ENCODE measurements at places on chromosomes 3 and 15. TPM values are rescaled to one million over a fixed set of nuclear protein-coding genes. Genes with fewer than 3 reads are reported as not detected.

RFT1 gene
- polyA plus RNA-seq, result 8.3 TPM

MESP1 gene
- 0.33 TPM for polyA plus RNA-seq

- DNase-seq, result no peak
- H3K27me3 ChIP-seq, result no peaks in the 10 kb centered on the region
- H3K4me3 ChIP-seq, result no peak overlapping the region
- no peak overlapping the region for H3K27ac ChIP-seq
- H3K4me1 ChIP-seq, result no peaks in the 10 kb centered on the region
Observed at GRCh38 chr3:89948008-89948407, 840.6 kb downstream of the EPHA3 start.

DNA sequence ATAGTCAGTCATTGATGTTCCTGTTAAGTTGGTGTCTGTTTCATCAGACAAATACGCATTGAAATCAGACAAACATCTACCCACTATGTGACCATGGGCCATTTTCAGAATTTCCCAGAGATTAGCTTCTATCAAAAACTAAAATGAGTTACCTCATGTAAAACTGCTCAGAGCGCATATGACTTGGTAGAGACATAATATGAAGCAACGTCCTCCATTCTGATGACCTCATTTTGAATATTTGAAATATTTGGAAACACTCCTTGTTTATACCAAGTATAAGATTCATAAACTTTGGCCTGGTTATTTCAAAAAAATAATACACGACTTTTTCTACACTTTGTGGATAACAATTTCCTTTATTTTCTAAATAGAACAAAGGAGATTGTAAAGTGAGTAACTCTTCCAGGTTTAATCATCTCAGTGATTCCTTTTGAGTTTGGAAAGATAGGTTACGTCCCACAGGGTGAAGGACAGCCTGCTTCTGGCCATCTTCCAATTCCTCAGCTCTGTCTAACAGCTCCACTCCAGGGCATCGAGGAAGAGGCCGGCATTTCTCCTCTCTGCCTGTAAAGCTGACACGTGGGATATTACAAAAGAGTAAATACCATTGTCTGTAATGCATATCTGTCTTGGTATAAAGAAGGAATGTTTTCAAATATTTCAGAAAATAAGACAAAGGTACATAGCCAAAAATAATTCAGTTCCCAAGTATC is 122.6 kb downstream of the CADM2 start:
- no peaks in the 10 kb centered on the region for H3K4me1 ChIP-seq
- H3K36me3 ChIP-seq, result no peaks in the 10 kb centered on the region
- H3K27ac ChIP-seq, result no peak overlapping the region
- H3K4me3 ChIP-seq, result no peak overlapping the region

SSUH2 gene
- polyA plus RNA-seq, result 0.80 TPM

DNA sequence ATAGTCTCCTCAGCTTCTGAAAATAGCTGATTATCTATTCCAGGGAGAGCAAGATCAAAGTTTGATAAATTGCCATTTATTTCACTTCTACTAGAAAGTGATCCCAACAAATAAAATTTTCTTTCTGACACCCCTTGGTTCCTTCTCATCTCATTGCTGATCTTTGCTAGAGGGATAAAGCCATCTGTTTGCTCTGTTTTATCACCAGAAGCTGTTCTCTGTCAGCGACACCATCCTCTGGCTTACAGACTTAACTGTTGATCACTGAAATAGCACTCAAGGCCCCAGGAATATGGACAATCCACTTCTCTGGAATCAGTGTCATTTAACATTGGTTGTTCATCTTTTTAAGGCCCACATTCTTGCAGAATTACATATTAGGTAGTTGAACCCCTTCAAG is 219.0 kb downstream of the LSAMP start:
- no peaks in the 10 kb centered on the region for H3K36me3 ChIP-seq
- no peak overlapping the region for H3K4me3 ChIP-seq
- no peaks in the 10 kb centered on the region for H3K27me3 ChIP-seq
- H3K27ac ChIP-seq, result no peak overlapping the region
- no peak for DNase-seq
- no peaks in the 10 kb centered on the region for H3K4me1 ChIP-seq

SYNM gene
- 5.8 TPM for polyA plus RNA-seq

NTRK3 gene
- 14.6 TPM for polyA plus RNA-seq

- no peak overlapping the region for H3K27ac ChIP-seq
- DNase-seq, result no peak
- no peak overlapping the region for H3K4me3 ChIP-seq
Observed at GRCh38 chr3:98021830-98022560, 13.1 kb downstream of the GABRR3 start.

SNTN gene
- polyA plus RNA-seq, result not detected

DNA sequence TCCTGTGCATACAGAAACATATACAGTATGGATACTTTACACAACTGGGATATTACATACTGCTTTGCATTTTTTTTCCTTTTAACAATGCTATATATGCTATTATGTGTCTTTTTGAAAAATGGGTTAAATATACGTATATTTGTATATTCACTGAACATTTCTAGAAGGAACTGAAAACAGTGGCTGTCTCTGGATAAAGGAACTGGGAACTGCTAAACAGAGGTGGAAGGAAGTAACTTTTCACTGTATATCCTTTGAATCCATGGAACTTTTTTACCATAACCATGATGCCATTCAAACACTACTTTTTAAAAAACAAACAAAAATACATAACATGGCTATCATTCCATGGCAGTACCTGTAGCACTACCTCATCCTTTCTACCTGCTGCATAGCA is 1.8 kb downstream of the MTFMT start:
- DNase-seq, result no peak
- H3K27ac ChIP-seq, result no peak overlapping the region
- no peak overlapping the region for H3K4me3 ChIP-seq
- peaks cover 5% of the 10 kb centered on the region for H3K4me1 ChIP-seq
- no peaks in the 10 kb centered on the region for H3K27me3 ChIP-seq

DNA sequence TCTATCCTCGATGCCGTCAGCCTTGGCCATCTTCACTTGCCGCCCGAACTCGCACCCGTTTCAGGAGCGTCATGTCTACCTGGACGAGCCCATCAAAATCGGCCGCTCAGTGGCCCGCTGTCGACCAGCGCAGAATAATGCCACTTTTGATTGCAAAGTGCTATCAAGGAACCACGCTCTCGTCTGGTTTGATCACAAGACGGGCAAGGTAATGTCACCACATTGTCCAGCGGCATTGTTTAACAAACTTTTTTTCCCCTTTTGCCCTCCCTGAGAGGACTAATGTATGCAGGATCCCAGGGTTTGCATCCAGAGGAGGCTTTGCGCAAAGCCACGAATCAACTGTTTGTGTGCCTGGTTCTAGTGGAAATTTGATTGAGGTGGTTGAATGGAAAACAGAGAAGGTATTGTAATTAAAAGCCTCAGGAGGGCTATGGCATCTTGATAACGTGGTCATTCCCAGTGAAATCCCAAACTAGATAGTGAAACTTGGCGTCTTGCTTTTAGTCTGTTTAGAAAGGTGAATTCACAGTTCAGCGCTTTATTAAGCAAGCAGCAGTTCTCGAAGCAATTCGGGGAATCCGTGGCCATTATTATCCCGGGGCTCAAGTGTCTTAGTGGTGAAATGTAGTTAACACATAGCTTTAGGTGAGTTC is 1.7 kb downstream of the SLMAP start:
- no peak overlapping the region for H3K27ac ChIP-seq
- no peak for DNase-seq
- H3K36me3 ChIP-seq, result no peaks in the 10 kb centered on the region
- no peaks in the 10 kb centered on the region for H3K27me3 ChIP-seq
- peak overlapping the region; percentile 98 for H3K4me3 ChIP-seq
- peaks cover 9% of the 10 kb centered on the region for H3K4me1 ChIP-seq

ANKRD34C gene
- not detected for polyA plus RNA-seq

GRCh38 chr3:62911526-62911925 is 36.3 kb upstream of the CADPS start:
- H3K4me1 ChIP-seq, result no peaks in the 10 kb centered on the region
- no peak overlapping the region for H3K27ac ChIP-seq
- H3K4me3 ChIP-seq, result no peak overlapping the region
- no peak for DNase-seq
- H3K27me3 ChIP-seq, result no peaks in the 10 kb centered on the region

- no peak for DNase-seq
- H3K36me3 ChIP-seq, result no peaks in the 10 kb centered on the region
- H3K4me3 ChIP-seq, result no peak overlapping the region
Observed at GRCh38 chr3:42701371-42702065, 1.1 kb downstream of the HHATL start.

DNA sequence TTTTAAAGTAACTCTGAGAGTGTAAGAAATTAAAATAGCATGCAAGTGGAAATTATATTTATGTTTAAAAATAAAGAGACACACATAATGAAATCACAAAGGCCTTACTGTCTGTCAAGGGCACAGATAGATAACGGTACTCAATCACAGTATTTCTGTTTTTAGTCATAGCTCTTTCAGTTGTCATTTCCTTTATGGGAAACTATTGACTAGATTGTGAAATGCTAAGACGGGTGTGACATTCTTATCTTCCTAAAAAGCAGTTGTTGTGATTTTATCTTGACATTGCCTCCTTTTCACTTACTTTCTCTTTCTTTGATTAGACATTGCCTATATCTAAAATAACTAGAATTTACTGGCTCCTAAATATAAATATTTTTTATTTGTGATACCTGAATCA is 100.1 kb upstream of the PLSCR5 start:
- H3K27me3 ChIP-seq, result no peaks in the 10 kb centered on the region
- no peak overlapping the region for H3K27ac ChIP-seq
- DNase-seq, result no peak
- H3K4me3 ChIP-seq, result no peak overlapping the region
- no peaks in the 10 kb centered on the region for H3K36me3 ChIP-seq

DNA sequence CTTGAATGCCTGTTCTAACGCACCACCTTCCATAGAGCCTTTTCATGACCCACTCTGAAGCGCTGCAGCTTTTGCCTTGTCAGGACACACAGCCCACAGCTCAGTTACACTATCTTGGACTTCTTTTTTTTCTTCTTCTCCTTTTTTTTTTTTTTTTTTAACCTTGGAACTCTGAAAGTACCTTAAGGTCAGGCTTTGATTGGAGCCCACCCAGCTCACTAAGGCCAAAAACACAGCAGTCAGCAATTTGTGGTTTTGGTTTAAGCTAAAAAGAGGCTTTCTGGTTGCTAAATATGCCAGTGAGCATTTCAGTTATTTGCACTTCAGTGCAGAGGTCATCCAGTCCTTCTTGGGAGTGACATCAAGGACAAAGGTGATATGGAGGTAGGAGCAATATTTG is 1.7 kb downstream of the SLC25A20 start:
- no peaks in the 10 kb centered on the region for H3K27me3 ChIP-seq
- peaks cover 11% of the 10 kb centered on the region for H3K4me1 ChIP-seq
- no peak for DNase-seq
- no peak overlapping the region for H3K4me3 ChIP-seq

GRCh38 chr15:72992841-72993252 is 59.4 kb upstream of the NEO1 start:
- no peaks in the 10 kb centered on the region for H3K27me3 ChIP-seq
- peaks cover 17% of the 10 kb centered on the region for H3K4me1 ChIP-seq
- no peaks in the 10 kb centered on the region for H3K36me3 ChIP-seq
- DNase-seq, result peak; percentile 54
- H3K27ac ChIP-seq, result peak overlapping the region; percentile 70

ECE2 gene
- polyA plus RNA-seq, result not detected

SERPINI2 gene
- polyA plus RNA-seq, result 0.33 TPM

DNA sequence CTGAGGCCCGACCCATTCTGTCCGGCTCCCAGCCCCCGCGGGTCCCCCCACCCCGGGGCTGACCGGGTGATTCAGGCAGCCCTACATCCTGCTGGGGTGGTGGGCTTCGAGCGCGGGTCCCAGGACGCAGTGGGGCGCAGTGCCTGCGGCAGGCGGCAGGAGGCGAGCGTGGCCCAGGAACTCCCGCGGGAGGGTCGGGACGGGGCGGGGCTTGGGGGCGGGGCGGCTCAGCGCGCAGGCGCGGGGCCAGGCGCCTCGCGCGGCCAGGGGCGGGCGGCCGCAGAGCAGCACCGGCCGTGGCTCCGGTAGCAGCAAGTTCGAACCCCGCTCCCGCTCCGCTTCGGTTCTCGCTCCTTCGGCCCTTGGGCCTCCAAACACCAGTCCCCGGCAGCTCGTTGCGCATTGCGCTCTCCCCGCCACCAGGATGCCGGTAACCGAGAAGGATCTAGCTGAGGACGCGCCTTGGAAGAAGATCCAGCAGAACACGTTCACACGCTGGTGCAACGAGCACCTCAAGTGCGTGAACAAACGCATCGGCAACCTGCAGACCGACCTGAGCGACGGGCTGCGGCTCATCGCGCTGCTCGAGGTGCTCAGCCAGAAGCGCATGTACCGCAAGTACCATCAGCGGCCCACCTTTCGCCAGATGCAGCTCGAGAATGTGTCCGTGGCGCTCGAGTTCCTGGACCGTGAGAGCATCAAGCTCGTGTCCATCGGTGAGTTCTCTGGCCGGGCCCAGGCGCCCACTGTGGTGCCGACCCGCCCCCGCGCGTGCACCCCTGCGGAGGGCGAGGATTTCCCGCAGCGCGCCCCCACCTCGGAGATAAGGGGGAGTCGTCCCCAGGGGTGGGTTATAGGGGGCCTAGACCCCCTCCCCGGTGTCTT is at the start of gene FLNB:
Gene FLNB, plus strand, starts transcription at position 282 of the 885 bp plus-strand sequence. Its CDS starts 143 bp downstream, at position 425.
- DNase-seq, result peak; percentile 73
- no peaks in the 10 kb centered on the region for H3K27me3 ChIP-seq
- H3K36me3 ChIP-seq, result no peaks in the 10 kb centered on the region
- H3K27ac ChIP-seq, result peak within 1 kb of the TSS; percentile 13
- H3K4me1 ChIP-seq, result peaks cover 20% of the 10 kb centered on the region

GRCh38 chr3:18047052-18047451 is 304.6 kb upstream of the TBC1D5 start:
- H3K27me3 ChIP-seq, result no peaks in the 10 kb centered on the region
- no peak for DNase-seq
- no peak overlapping the region for H3K4me3 ChIP-seq

GPR149 gene
- not detected for polyA plus RNA-seq

DNA sequence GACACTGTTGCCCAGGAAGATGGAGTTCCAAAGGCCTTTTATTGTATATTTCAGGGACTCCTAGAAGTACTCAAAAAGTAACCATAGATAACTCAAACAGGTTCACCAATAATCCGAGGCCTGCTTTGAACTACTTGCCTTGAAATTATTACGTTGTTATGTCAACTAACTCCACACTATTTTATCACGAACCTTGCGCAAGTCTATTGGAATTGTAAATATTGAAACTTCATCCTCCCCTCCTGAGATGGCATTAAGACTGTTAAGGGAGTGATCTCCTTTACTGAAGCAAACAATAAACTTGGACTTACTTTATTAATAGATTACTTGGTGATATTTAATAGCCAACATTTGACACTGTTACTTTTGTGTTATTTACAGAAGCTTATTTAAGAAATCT is 199.6 kb upstream of the GADL1 start:
- no peaks in the 10 kb centered on the region for H3K36me3 ChIP-seq
- no peaks in the 10 kb centered on the region for H3K4me1 ChIP-seq
- no peak overlapping the region for H3K27ac ChIP-seq
- no peaks in the 10 kb centered on the region for H3K27me3 ChIP-seq
- no peak for DNase-seq
- no peak overlapping the region for H3K4me3 ChIP-seq

CGNL1 gene
- polyA plus RNA-seq, result 24.0 TPM

GHRL gene
- 0.34 TPM for polyA plus RNA-seq

ANKDD1A gene
- polyA plus RNA-seq, result 6.2 TPM

GP9 gene
- polyA plus RNA-seq, result not detected

- no peaks in the 10 kb centered on the region for H3K4me1 ChIP-seq
- no peaks in the 10 kb centered on the region for H3K27me3 ChIP-seq
- H3K4me3 ChIP-seq, result no peak overlapping the region
- no peaks in the 10 kb centered on the region for H3K36me3 ChIP-seq
- no peak overlapping the region for H3K27ac ChIP-seq
- DNase-seq, result no peak
Observed at GRCh38 chr3:38548154-38548931, 52.2 kb downstream of the EXOG start.

ROPN1 gene
- polyA plus RNA-seq, result not detected

SCG5 gene
- polyA plus RNA-seq, result 34.1 TPM
